ENCODE measurements at places on chromosomes 2 and 18. TPM values are rescaled to one million over a fixed set of nuclear protein-coding genes. Genes with fewer than 3 reads are reported as not detected.

CROCC2 gene
- total RNA-seq, result not detected

RTKN gene
- total RNA-seq, result 14.5 TPM

SLC25A52 gene
- not detected for total RNA-seq

SP140 gene
- 0.10 TPM for total RNA-seq

Data from glomerular endothelial cell (primary cell).